ENCODE measurements at places on chromosomes 1 and 21.

DNA sequence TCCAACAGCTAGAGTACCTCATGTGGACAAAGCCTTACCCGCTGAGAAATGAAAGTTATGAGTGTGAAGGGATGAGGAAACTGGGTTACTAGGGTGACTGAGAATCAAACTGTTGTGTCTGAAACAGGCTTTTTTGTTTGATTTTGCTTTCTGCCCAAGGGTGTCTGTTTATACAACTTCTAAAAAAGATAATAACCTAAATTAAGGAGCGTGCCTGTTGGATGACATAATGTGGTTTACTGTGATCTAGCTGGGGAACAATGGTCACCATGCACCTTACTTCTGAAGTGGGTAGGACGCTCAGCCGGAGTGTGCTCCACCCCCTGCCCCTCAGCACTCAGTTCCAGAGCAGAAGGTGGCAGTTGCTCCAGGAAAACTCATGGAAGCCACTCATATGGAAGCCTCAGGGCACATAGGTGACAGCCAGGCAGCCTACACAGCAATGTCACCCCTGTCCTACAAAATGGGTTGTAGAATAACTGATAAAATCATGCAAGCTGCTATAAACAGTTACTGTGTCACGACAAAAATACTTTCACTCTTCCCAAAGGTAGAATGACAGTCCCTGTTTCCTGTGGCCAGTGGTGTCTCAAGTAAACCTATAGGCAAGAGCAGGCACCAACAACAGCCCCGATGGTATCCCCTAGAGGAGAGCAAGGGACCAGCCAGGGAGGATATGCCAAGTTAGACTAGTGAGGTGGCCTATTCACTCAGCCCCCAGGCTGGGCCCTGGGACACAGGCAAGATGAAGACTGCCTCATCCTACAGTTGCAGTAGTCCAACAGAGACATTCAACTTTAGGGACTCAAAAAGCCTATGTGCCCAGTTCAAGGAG, 29.3 kb downstream of the SIPA1L2 start:
- DNase-seq, result no peak

DNA sequence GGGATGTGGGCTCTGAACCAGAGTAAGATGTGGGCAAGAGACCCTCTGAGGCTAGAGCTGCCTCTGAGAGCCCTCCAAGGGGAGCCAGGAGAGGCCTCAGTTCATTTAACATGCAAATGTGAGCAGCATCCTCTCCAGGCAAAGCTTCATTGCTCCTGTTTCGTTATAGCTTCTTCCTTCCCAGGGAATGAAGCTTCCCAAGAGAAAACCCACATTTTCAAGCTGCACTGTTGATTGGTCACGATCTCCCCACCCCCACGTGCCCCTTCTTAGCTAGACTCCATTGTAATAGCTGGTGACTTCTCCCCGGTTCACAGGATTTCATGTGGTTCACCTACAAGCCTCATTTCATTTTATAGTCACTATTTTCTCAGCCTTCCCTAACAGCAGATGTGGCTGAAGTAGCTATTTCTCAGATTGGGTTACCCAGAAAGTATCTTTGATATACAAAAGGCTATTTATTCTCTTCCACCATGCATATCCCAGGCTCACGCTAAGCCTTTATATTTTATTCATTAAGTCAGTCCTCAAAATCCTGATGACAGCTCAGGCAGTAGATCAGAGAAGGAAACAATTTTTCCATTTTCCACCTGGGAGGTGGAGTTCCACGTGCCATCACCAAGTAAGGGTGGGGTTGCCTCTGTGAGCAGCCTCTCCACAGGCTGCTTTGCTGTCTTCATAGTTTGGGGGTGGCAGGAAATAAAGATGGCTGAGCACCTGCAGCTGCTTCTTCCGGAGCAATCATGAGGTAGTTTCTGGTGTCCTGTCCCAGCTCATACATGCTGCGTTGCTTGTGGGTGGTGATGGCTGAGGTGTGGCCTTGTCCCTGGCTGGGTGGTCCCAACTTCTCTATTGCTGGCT, 178.3 kb upstream of the RAB4A start:
- no peak for DNase-seq

DNA sequence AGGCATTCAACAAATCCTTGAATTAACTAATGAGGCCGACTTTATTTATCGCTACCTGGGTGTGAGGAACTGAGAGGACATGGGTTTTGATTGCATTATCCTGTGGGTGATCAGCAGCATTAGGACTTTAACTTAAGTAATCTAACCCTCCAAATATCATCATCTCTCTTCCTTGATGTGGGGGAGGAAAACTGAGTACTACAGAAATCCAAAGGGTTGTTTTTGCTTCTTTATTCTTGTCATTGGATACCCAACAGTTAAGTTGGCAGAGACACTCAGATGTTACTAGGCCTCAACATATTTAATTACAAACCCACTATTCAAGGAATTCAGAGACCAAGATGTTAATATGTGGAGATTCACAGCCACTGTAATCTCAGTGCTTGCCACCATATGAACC, 97.4 kb upstream of the ST6GALNAC5 start:
- no peak for DNase-seq

- no peak for DNase-seq
Observed at GRCh38 chr1:54238353-54239034, 38.5 kb downstream of the MRPL37 start.

DNA sequence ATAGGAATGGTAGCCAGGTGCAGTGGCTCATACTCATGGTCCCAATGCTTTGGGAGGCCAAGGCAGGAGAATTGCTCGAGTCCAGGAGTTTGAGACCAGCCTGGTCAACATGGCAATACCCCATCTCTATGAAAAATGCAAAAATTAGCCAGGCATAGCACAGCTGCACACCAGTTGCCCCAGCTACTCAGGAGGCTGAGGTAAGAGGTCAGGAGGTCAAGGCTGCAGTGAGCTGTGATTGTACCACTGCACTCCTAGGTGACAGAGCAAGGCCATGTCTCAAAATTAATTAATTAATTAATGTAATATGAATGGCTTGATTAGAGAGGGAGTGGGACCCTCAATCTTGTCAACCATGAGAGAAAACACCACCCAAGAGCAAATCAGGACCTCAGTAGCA, 198.7 kb upstream of the DUSP10 start:
- no peak for DNase-seq

DNA sequence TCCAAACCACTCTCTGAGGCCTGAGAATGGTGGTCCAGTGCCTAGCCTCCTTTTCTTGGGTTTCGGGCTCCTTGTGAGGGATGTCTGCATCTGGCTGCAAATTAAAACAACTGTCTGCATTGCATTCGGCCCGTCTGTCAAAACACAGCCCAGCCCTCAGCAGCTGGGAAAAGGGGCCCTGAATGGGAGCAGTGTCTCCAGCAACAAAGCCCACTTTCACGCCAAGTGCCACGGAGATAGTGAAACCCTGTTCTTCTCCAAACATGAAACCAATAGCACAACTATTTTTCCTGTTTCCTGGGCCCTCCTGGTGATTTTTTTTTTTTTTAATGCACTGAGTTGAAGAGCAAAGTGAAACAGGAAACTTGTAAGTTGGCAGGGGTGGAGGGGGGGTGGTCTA, 138.4 kb downstream of the PLXNA2 start:
- DNase-seq, result no peak

DNA sequence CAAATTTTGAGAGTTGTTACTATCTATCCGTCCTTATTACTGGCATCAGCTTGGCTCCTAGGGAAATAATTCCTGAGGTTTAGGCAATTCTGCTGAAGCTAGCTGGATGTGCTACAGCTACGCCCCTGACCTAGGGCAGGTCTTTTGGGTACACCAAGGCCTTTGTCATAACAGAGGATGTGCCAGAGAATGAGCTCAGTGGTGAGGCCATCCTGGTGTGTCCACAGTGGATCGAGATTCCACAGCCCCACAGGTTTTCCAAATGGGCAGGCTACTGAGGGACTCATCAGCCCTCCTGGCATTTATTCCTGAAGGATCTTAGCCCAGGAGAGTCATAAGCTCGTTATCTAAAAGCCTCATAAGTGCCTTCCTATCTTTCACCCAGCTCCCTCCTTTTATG, 475.2 kb upstream of the USP24 start:
- no peak for DNase-seq

- no peak for DNase-seq
Observed at GRCh38 chr1:84892705-84893618, at the start of gene LPAR3. Gene LPAR3, minus strand, starts transcription at chr1:84893206. Its CDS starts 27,086 bp downstream, at chr1:84866120.

- DNase-seq, result no peak
Observed at GRCh38 chr21:36065497-36066036, 4.3 kb upstream of the CBR1 start.

Data from GM06990 (cell line).